Kidney epithelial cell (primary cell): ENCODE measurements at places on chromosomes 3 and 15.

- DNase-seq: no peak
Observed at GRCh38 chr3:35871009-35871408, 231.7 kb downstream of the ARPP21 start.

- no peak for DNase-seq
Observed at GRCh38 chr3:190481779-190482178, 32.1 kb upstream of the TMEM207 start.

DNA sequence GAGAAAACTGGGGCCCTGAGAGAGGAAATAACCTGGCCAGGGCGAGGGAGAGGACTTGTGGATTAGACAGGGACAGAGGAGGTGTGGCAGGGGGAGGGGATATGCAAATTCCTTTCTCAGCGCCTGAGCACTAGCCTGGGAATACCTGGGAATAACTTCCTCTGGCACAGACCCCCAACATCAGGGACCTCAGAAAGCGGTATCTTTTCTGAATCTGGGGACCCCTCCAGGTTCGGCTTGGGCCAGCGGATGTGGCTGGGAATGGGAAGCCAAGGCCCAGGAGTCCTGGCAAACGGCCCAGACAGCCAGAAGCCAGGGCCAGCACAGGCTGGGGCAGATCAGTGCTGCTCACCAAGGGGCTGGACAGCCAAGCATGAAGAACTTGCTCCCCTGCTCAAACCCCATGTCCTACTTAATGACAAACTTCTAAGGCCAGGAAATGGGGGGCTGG lies 9.2 kb upstream of the ACSBG1 start:
- DNase-seq: no peak

GRCh38 chr3:21462141-21462540 lies 288.9 kb downstream of the ZNF385D start:
- no peak for DNase-seq
